ENCODE measurements at places on chromosomes 11 and 22.

DNA sequence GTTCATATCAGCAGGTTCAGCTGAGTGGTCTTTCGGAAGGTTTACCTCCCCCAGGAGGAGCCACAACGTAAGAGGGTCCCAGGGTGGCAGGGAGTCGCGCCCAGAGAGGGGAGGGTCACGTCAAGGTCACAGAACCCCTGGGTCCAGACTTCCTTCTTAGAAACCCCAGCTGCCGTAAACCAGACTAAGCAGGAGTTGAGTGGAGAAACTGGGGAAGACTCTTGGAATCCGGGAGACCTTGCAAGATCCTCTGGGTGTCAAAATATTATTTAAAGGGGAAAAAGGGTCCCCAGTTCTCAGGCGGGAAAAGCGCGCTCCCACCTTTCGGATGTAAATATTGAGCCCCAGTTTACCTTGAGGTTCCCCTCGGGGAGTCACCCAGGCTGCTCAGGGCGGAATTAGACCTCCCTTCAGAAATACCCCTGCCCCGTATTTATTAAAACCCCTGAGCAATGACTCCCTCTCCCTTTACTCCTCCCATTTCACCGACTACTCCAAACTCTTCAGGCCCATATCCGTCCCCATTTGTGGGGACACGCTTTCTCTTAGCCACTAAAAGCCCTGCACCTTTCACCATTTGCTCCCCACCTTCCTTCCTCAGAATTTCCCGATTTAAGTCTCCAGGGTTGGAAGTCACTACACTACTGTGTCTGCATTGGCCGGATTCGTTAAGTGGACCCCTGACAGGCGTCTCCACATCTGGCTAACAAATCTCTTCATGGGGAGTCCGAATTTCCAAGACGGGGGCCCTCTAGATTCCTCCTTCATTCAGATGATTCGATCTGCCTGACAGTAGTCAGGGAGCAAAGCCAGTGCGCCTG is 4.2 kb downstream of the SLC17A6 start:
- DNase-seq, result no peak

- peak; percentile 39 for DNase-seq
These were observed 1.0 kb downstream of the CTSD start for GRCh38 chr11:1762537-1763302.

DNA sequence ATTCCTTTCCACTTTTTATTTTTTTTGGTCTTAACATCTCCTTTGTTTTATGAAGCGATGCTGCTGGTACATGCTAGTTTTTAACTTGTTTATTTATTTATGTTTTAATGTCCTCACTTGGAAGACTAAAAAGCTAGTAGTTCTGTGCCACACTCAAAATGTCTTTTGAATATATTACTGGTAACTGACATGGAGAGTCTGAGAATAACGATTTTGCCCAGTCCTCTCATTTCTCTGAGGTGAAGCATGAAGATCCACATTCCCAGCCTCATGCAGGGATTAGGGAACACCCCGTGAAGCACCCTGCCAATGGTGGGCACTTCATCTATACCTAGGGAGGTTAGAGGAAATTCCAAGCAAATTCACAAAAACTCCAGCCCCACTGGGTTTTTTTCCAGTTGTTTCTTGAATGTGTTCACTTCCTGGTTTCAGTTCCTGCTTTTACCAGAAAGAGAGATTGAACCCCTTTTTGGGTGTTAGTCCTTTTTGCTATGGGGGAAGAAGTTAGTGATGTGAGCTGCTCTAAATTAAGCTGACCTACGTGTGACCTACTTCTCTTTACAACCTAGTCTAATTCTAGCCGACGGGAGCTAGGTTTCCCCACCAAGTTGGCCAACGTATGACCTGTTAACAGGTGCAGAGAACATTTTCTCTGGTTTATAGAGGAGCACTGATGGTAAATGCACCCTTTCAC is 106.1 kb downstream of the SLC1A2 start:
- peak; percentile 68 for DNase-seq

DNA sequence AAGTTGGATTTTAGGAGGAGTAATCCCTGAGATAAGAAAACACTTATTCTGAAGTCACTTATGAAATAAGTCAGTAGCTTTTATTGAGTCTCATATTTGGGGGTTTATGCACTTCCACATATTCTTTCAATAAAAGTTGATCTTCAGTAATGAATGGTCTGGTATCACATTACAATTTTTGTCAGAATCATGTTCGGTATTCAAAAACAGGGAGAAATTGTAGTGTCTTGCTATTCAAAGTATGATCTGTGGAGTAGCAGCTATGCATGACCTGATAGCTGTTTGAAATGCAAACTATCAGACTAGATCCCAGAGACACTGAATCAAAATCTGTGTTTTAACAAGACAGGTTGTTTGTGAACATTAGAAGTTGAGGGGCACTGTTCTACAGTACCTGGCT is 857.6 kb downstream of the METTL15 start:
- DNase-seq, result no peak

GRCh38 chr22:37690901-37691504 is 4.9 kb downstream of the NOL12 start:
- no peak for DNase-seq

- no peak for DNase-seq
These were observed 1485.7 kb downstream of the BRD1 start for GRCh38 chr22:48342016-48342415.

DNA sequence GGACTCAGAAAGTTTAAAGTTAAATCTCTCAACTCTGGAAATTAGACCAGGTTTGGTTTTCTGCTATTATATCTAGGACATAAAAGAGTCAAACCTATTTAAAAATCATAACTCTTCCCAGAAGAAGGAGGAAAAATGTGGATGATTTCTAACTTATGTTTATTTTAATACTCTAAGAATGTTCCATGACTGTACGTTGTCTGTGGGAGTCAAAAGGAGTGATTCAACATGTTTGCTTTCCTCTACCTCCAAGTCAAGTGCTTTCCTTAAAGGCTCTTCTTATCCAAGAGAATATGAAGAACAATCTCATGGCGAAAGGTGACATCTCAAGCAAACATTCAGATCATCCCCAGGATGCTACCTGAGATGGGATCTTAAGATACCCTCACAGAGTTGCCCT is 21.6 kb downstream of the OR51E1 start:
- DNase-seq, result no peak

DNA sequence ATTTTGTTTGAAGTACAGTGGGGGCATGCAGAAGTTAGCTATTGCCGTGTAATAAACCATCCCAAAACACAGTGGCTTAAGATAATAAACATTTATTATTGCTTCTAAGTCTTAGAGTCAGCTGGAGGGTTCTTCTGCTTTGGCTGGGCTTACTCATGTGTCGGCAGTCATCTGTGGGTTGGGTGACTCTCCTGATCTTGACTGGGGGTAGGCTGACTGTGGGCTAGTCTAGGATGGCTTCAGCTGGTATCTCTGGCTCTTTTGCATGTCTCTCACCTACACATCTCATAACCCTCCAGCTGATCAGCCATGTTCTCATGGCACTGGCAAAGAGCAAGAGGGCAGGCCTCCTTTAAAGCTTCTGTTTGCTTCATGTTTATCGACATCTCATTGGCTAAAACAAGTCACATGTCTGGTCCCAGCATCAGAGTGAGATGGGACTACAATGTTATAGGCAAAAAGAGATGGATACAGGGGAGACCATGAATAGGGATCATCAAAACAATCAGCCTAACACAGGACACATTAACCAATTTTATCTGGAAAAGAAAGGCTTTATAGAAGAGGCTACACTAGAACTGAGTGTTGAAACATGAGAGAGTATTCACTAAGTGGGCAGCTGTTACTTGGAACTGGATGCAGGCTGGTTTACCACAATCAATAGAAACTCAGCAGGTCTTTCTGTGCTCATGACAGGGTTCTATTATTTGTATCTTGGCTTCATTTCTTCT is 5.1 kb downstream of the LRRC51 start:
- no peak for DNase-seq

DNA sequence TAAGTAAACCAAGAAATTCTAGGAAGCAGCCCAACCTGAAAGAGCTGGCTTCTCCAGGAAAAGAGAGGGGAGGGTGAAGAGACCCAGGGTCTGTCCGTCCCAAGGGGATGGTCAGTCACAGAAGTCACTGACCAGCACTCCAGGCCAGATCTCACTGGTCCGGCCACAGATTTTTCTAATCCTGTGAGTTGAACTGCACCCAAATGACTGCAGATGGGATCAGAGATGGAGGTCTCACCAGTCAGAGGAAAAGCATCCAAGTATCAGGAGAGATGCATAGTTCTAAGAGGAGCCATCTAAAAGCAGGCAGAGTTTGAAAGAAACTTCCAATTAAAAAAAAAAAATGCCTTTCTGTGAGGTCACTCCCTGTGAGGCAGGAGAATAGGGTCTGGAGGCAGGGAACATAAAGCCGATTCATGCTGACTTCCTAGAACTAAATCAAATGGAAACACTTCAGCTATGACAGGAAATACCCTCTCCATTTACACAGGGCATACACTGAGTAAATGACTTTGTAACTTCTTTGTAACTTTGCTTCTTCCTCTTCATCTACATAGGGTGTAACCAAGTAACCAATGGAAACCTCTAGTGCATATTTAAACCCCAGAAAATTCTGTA is 144.5 kb downstream of the CCDC34 start:
- no peak for DNase-seq

DNA sequence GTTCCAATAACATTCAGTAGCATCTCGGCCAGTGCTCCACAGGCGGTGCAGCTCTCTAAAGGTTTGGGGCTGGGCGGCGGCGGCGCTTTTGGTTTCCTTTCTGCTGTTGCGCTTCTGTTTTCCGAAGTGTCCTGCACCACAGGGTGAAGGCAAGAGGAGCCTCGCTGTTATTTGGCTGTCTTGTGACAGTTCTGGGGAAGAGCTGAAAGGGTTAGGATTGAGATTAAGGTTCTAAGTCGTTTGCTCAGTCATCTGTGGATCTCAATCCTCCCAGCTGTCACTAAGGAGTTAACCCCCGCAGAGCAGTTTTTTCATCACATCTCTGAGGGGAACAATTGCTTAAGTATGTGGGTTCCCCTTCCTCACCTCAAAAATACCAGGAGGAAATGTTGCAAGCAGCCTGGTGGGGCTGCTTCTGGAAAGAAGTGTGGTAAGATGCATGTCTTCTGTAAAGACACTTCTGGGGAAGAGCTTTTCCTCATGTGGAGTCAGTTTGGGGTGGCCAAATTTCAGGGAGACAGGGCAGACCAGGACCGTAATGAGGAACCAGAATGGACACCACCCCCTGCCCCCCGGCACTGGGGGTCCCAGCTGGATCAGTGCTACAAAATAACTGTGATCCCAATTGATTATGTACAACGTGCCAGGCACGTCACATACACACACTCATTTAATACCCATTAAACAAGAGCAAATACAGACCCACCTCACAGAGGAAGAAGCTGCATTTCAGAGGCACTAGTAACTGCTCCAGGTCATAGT is 14.2 kb downstream of the TMEM121B start:
- DNase-seq, result peak; percentile 80

GRCh38 chr11:9600644-9601036 is 27.2 kb downstream of the WEE1 start:
- DNase-seq, result no peak

GRCh38 chr11:120212259-120212878 is 1.5 kb downstream of the OAF start:
- no peak for DNase-seq
